ENCODE measurements at places on chromosomes 7 and 10. TPM values are rescaled to one million over a fixed set of nuclear protein-coding genes. Genes with fewer than 3 reads are reported as not detected.
A peak's percentile ranks its signal among the peaks of the same experiment; 100 is the strongest.

The ASB10 gene
- total RNA-seq = 0.39 TPM

The RBM48 gene
- total RNA-seq = 20.5 TPM

DNA sequence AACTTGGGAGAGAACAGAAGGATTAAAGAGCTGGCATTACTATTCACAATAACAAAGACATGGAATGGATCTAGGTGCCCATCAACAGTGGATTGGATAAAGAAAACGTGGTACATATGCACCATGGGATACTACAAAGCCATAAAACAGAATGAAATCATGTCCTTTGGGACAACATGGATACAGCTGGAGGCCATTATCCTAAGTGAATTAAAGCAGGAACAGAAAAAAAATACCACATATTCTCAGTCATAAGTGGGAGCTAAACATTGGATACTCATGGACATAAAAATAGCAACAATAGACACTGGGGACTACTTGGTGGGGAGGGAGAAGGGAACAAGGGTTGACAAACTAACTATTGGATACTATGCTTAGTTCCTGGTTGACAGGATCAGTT lies 133.2 kb upstream of the ITGB1 start:
- H3K4me1 ChIP-seq = peaks cover 4% of the 10 kb centered on the region
- no peaks in the 10 kb centered on the region for H3K27me3 ChIP-seq
- H3K4me3 ChIP-seq = no peak overlapping the region
- H3K27ac ChIP-seq = no peak overlapping the region

- no peak overlapping the region for H3K4me3 ChIP-seq
- H3K4me1 ChIP-seq = no peaks in the 10 kb centered on the region
- no peak overlapping the region for H3K27ac ChIP-seq
- no peak for DNase-seq
- no peaks in the 10 kb centered on the region for H3K27me3 ChIP-seq
Measured at GRCh38 chr10:100076750-100077149, 4.9 kb downstream of the CPN1 start.

DNA sequence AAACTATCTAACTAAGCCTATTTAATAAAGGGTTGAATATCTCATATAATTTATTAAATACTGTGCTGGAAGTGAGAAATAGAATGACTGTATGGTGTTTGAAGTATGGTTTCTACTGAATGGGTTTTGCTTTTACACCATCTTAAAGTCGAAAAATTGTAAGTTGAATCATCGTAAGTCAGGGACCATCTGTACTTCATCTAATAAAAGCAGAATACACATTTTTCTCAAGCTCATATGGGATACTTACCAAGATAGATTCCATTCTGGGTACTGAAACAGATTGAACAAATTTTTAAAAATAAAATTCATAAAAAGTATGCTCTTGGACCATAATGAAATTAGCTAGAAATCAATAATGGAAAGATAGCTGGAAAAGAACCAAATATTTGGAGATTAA lies 285.4 kb downstream of the CXCL12 start:
- H3K36me3 ChIP-seq = no peaks in the 10 kb centered on the region
- H3K4me1 ChIP-seq = no peaks in the 10 kb centered on the region
- DNase-seq = no peak
- H3K4me3 ChIP-seq = no peak overlapping the region
- H3K27me3 ChIP-seq = no peaks in the 10 kb centered on the region

GRCh38 chr10:112958275-112958995 lies 8.4 kb downstream of the TCF7L2 start:
- no peak overlapping the region for H3K4me3 ChIP-seq
- no peaks in the 10 kb centered on the region for H3K27me3 ChIP-seq
- H3K27ac ChIP-seq = no peak overlapping the region
- H3K36me3 ChIP-seq = no peaks in the 10 kb centered on the region
- H3K4me1 ChIP-seq = peaks cover 28% of the 10 kb centered on the region
- DNase-seq = no peak

- peak overlapping the region; percentile 6 for H3K27ac ChIP-seq
- peaks cover 5% of the 10 kb centered on the region for H3K4me1 ChIP-seq
- no peak for DNase-seq
- no peaks in the 10 kb centered on the region for H3K36me3 ChIP-seq
Measured at GRCh38 chr7:94314413-94315410, 80.0 kb upstream of the COL1A2 start.

- DNase-seq = no peak
- H3K4me1 ChIP-seq = no peaks in the 10 kb centered on the region
- H3K36me3 ChIP-seq = no peaks in the 10 kb centered on the region
Measured at GRCh38 chr10:96301616-96302015, 2.6 kb upstream of the DNTT start.

DNA sequence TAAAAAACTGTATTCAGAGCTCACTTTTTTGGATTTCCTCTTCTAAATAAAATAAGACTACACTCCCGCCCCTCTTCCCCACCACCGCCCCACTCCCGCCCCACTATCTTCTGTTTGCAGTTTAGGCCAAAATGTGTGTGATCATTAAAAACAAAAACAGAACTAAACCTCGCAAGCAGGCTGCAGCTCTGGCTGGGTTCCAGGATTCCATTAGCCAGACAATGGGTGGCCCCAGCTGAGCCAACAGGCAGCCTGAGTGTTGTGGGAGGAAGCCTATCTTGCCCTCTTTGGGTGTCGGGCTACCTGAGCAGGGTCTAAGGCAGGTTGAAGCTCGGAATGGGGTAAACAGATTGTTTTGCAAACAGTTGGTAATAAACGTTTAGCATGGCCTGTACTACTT lies 41.7 kb downstream of the ARL4A start:
- no peaks in the 10 kb centered on the region for H3K27me3 ChIP-seq
- no peak overlapping the region for H3K27ac ChIP-seq
- no peaks in the 10 kb centered on the region for H3K4me1 ChIP-seq
- DNase-seq = peak; percentile 80
- no peak overlapping the region for H3K4me3 ChIP-seq

GRCh38 chr7:82091126-82091684 lies 321.4 kb upstream of the HGF start:
- no peaks in the 10 kb centered on the region for H3K36me3 ChIP-seq
- no peak overlapping the region for H3K27ac ChIP-seq
- DNase-seq = no peak
- no peak overlapping the region for H3K4me3 ChIP-seq
- H3K27me3 ChIP-seq = no peaks in the 10 kb centered on the region

GRCh38 chr10:88962336-88962735 lies 9.8 kb upstream of the ACTA2 start:
- H3K4me1 ChIP-seq = no peaks in the 10 kb centered on the region
- H3K4me3 ChIP-seq = no peak overlapping the region
- H3K36me3 ChIP-seq = no peaks in the 10 kb centered on the region
- H3K27me3 ChIP-seq = no peaks in the 10 kb centered on the region
- DNase-seq = no peak

DNA sequence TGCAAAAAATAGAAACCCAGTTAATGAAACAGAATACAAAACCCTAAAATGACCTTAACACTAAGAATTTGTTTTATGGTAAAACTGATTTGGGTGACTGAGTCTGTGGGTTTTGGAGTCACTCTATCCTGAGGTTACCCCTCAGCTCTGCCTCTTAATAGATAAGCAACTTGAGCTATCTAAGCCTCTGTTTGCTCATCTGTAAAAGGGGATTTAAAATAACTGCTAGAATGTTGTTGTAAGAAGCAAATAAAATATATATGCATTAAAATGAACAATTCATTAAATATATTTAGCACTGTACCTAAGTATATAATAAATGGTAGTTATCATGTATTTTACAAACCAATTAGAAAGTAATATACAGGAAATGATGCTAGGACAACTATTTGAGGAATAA lies 115.4 kb downstream of the CABCOCO1 start:
- H3K4me1 ChIP-seq = no peaks in the 10 kb centered on the region
- H3K4me3 ChIP-seq = no peak overlapping the region
- no peak for DNase-seq
- H3K36me3 ChIP-seq = no peaks in the 10 kb centered on the region

DNA sequence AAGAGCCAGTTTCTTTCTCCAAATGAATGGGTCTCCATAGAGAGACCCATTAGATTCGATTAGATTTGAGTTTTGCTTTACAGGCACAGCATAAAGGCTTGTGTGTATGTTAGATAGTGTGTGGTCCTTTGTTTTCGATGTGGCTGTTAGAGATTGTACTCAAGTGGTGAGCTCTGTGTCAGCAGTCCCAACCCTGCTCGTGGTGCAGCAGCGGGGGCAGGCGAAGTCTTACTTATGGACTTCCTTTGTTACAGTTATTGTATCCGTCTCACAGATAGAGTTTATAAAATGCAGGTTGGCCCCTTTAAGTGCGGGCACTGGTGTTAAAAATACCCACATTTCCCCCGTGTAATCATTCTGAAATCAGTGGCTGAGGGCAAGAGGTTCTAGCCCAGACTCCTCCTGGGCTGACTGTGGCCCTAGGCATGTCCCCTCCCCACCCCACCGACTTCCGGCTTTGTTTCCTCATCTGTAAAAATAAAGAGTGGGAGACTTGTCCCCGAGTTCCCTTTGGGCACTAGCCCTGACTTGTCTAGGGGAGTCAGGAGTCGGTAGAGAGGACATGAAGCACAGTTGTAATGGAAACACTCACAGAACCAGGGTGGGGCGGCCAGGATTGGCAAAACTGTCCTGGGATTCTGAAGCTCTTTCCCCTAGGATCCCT lies 28.6 kb downstream of the MTURN start:
- no peaks in the 10 kb centered on the region for H3K36me3 ChIP-seq
- H3K27ac ChIP-seq = no peak overlapping the region
- no peak for DNase-seq
- no peak overlapping the region for H3K4me3 ChIP-seq
- no peaks in the 10 kb centered on the region for H3K27me3 ChIP-seq
- H3K4me1 ChIP-seq = peaks cover 4% of the 10 kb centered on the region

DNA sequence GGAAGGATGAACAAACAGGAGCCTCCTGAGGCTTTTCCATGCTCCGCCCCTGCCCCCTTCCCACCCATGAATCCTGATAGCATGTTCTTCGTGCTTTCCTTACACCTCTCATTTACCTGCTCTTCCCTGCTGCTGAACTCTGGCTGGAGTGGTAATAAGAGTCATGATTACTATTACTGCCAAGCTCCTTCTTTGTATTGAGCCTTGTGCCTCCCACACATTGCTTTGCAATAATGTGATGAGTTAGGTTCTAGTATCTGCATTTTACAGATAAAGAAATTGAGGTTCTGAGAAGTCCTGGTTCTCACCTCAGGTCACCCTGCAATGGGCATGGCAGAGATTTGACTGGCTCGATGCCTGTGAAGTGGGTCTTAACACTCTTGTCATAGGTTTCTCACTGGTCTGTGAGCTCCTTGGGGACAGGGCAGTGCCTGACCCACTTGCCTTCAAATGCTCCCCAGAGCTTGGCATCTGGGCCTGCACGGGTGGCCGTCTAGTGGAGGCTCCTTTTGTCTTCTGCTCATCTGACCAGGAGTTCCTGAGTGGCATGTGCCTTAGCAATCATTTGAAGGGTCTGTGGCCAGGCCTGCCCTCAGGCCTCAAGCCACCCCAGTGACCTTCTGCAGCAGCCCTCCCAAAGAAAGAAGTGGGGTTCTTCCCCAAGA lies 309.2 kb upstream of the ZMIZ1 start:
- no peak overlapping the region for H3K27ac ChIP-seq
- no peaks in the 10 kb centered on the region for H3K36me3 ChIP-seq
- H3K27me3 ChIP-seq = no peaks in the 10 kb centered on the region
- DNase-seq = no peak
- H3K4me1 ChIP-seq = peaks cover 10% of the 10 kb centered on the region

DNA sequence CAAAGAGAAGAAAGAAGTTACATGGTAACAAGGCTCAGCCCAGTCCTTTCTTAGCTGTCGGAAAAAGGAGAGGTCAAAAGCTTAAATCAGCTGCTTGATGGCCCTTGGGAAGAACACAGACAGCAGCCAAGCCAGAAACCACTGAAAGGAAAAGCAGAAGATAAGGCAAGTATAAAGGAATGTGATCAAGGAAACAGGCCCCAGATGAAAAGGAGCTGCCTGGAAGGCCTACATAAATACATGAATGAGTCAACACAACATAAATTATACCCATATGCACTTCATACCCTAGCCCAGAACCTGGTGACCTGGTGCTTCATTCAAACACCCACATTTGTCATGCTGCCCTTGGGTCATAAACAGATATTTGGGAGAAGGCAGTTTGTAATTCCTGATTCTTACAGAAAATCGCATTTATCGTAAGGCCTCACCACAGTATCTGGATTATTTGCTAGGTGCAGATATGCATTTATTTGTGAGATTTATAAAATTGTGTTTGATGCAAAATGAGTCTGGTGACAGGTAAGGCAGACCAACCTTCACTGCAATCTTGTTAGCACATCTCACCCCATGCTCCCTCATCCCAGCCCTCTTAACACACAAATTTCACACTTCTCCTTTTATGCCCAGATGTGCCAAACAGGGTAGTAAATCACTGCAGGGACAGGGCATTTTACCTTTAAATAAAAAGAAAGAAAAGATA lies 94.9 kb upstream of the KCNIP2 start:
- peak overlapping the region; percentile 25 for H3K27ac ChIP-seq
- peaks cover 4% of the 10 kb centered on the region for H3K4me1 ChIP-seq

DNA sequence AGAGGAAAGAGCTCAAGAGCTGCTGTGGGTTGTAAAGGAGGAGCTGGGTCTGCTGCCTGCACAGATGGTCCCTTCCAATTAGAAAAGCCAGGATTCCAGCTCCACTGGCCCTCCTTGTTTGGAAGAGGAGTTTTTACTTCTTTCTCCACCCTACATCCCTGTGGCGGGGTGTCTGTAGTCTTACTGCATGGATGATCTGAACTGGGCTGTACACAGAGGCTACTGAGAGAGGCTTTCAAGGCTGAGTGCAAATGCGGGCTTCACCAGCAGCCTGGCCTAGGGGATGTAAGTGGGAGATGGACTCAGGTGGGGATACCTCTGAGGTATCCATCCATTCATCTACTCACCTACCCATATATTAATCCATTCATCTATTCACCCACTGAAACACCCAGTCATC lies 7.1 kb upstream of the CXCL12 start:
- H3K36me3 ChIP-seq = no peaks in the 10 kb centered on the region
- DNase-seq = no peak
- no peaks in the 10 kb centered on the region for H3K27me3 ChIP-seq
- no peak overlapping the region for H3K4me3 ChIP-seq
- no peaks in the 10 kb centered on the region for H3K4me1 ChIP-seq

- no peaks in the 10 kb centered on the region for H3K36me3 ChIP-seq
- H3K4me3 ChIP-seq = no peak overlapping the region
- H3K4me1 ChIP-seq = no peaks in the 10 kb centered on the region
- no peak overlapping the region for H3K27ac ChIP-seq
- DNase-seq = no peak
Measured at GRCh38 chr7:98483276-98483963, 82.5 kb upstream of the BAIAP2L1 start.

GRCh38 chr7:131456338-131456737 lies 100.1 kb downstream of the PODXL start:
- H3K27ac ChIP-seq = no peak overlapping the region
- no peaks in the 10 kb centered on the region for H3K27me3 ChIP-seq
- peaks cover 8% of the 10 kb centered on the region for H3K4me1 ChIP-seq
- H3K36me3 ChIP-seq = no peaks in the 10 kb centered on the region
